ENCODE measurements at places on chromosomes 3 and 15. TPM values are rescaled to one million over a fixed set of nuclear protein-coding genes. Genes with fewer than 3 reads are reported as not detected.

The ARGFX gene
- not detected for total RNA-seq

The VILL gene
- 3.9 TPM for total RNA-seq

The CHST14 gene
- total RNA-seq = 21.4 TPM

GRCh38 chr3:170098753-170099152 lies 61.0 kb downstream of the GPR160 start:
- H3K27ac ChIP-seq = no peak overlapping the region
- no peaks in the 10 kb centered on the region for H3K27me3 ChIP-seq
- peaks cover 9% of the 10 kb centered on the region for H3K36me3 ChIP-seq
- no peaks in the 10 kb centered on the region for H3K4me1 ChIP-seq
- no peak for DNase-seq

GRCh38 chr15:93036951-93037819 lies 51.8 kb downstream of the RGMA start:
- H3K27me3 ChIP-seq = no peaks in the 10 kb centered on the region
- no peaks in the 10 kb centered on the region for H3K4me1 ChIP-seq
- no peaks in the 10 kb centered on the region for H3K36me3 ChIP-seq
- no peak overlapping the region for H3K27ac ChIP-seq
- DNase-seq = peak; percentile 73
- H3K4me3 ChIP-seq = no peak overlapping the region

- no peak overlapping the region for H3K4me3 ChIP-seq
- H3K4me1 ChIP-seq = no peaks in the 10 kb centered on the region
- no peak for DNase-seq
- no peak overlapping the region for H3K27ac ChIP-seq
- H3K36me3 ChIP-seq = no peaks in the 10 kb centered on the region
- H3K27me3 ChIP-seq = no peaks in the 10 kb centered on the region
Measured at GRCh38 chr3:160154033-160154432, 71.2 kb upstream of the C3orf80 start.

GRCh38 chr15:27535445-27536129 lies 563.5 kb downstream of the OCA2 start:
- no peak overlapping the region for H3K4me3 ChIP-seq
- no peaks in the 10 kb centered on the region for H3K36me3 ChIP-seq
- H3K27ac ChIP-seq = no peak overlapping the region
